ENCODE measurements at places on chromosomes 16 and 17. TPM values are rescaled to one million over a fixed set of nuclear protein-coding genes. Genes with fewer than 3 reads are reported as not detected.
A peak's percentile ranks its signal among the peaks of the same experiment; 100 is the strongest.

- peak; percentile 76 for DNase-seq
These were observed at the start of gene PLCG2 for GRCh38 chr16:81778861-81779535. Gene PLCG2 (plus strand): TSS chr16:81779291. CDS start chr16:81785990, 6,699 bp downstream.

- DNase-seq, result no peak
These were observed 129.5 kb downstream of the ANKRD11 start for GRCh38 chr16:89360760-89361435.

- no peak for DNase-seq
These were observed 4.7 kb upstream of the PRKAR1A start for GRCh38 chr17:68507576-68507975.

GRCh38 chr16:63080746-63081145 lies 1044.5 kb upstream of the CDH8 start:
- no peak for DNase-seq

- DNase-seq, result no peak
These were observed 408.7 kb downstream of the SLC39A11 start for GRCh38 chr17:72683506-72684404.

GRCh38 chr17:78781893-78782304 lies at the start of gene CYTH1:
Gene CYTH1 (minus strand): TSS chr17:78782273. CDS start chr17:78782223, 50 bp downstream.
- no peak for DNase-seq

DNA sequence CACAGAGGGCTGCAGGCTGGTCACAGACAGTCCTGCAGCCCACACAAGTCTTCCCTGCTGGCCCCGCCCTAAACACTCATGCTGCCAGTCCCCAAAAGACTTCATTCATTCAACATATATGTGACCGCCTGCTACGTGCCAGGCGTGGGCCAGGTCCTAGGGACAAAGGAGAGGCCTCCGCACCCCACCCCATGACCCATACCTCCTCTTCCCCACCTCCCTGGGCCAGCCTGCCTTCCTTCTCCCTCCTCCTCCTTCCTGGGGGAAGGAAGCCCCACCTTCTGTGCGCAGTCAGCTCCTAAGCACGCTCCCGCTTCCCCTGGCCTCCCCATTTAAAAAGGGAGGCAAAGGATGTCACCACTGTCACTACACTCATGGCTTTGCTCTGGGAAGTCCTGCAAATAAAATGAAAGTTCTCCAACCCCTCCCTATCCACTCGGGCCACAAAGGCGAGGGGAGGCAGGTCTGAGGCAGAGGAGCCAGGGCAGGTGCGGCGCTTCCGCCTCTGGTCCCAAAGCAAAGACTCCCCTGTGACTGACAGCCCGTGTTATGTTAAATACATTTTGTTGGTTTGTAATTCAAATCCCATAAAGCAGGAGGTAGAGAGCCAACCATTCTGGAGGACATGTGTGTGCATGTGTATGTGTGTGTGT lies 9.0 kb downstream of the DNAAF8 start:
- no peak for DNase-seq

GRCh38 chr16:9259914-9260608 lies 168.6 kb downstream of the HAPSTR1 start:
- DNase-seq, result no peak

DNA sequence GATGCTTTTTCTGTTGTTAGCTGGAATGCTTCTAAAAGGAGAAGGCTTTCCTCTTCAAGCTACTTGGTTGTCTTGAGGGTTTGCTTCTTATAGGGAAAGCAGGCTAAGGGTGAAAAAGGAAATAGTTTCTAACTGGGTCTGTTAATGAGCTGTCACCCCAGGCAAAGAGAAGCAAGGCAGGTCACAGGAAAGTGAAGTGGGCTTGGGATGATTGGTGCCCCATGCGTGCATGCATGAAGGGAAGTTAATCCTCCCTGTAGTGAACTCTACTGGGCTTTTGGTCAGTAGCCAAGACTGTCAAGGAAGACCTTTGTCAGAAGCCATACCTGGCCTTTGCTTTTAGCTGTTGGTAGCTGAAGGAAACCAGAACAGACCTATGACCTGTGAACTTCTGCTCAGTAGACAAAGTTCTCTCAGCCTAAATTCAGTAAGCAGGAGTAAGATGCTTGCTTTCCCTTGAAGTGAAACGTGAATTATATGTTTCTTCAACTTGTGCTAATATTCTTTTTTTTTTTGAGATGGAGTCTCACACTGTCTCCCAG lies 16.5 kb downstream of the TENT4B start:
- DNase-seq, result no peak

DNA sequence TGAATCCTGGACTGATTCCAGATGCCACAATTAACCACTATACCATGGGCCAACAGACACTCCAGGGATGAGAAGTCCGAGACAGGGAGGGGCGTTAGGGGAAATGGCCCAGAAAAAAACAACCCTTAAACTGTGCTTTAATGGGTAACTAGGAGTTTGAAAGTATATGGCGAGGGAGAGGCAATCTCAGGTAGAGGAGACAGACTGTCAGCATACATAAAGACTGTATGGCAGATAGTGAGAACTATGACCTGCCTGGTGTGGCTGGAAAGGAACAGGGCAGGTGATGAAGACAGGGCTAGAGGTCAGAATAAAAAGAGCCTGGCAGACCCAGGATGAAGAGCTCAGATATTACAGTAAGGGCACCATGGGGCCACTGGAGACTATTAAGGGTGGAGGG lies 8.1 kb downstream of the ZZEF1 start:
- no peak for DNase-seq

GRCh38 chr17:38870259-38871165 lies 654 bp downstream of the LASP1 start:
- peak; percentile 79 for DNase-seq

DNA sequence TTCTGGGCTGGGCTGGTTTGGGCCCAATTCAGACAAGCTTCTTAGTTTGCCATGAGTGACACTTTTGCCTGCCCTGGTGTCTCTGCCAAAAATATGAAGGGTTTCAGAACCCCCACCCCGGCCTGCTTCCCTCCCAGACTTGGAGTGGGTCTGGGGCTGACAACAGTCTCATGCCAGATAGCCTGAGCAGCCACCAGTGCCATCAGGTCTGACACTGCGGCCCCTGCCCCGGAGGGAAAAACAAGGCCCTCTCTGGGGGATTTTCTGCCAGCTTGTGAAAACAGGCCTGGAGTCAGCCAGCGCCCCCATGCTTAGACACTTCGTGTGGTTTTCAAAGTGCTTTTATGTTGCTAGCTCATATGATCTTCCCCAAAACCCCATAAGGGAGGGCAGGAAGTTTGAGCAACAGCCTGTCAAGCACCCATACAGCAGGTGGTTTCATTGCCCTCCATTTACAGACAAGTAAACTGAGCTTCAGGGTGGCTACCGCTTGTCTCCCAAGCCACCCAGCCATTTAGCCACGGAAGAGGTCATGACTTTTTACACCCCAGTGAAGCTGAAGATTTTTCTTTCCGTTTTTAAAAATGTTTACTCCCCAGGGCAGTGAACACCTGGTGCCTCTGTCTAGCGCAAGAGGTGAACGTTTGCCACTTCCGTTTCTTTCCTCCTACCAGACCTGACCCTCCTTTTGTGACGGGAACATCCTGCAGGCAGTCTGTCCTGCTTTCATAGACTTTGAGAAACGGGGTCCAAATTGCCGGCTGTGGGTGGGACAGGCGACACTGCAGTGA lies 300.6 kb downstream of the SEC14L1 start:
- DNase-seq, result no peak

DNA sequence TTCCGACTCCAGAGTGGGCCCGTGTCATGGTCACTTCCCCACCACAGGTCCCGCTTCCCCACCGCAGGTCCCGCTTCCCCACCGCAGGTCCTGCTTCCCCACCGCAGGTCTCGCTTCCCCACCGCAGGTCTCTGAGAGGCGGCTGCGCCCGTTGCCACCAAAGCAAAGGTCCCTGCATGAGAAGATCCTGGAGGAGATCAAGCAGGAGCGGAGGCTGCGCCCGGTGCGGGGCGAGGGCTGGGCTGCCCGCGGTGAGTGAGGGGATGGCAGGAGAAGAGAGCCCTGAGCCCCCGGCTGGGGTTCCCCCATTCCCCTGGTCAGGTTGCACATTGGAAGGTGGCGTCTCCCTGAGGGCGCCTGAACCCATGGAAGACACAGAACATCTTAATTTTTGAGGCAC lies 17.4 kb upstream of the TCF25 start:
- no peak for DNase-seq

GRCh38 chr17:265718-266117 lies 84.3 kb upstream of the DOC2B start:
- DNase-seq, result peak; percentile 33

DNA sequence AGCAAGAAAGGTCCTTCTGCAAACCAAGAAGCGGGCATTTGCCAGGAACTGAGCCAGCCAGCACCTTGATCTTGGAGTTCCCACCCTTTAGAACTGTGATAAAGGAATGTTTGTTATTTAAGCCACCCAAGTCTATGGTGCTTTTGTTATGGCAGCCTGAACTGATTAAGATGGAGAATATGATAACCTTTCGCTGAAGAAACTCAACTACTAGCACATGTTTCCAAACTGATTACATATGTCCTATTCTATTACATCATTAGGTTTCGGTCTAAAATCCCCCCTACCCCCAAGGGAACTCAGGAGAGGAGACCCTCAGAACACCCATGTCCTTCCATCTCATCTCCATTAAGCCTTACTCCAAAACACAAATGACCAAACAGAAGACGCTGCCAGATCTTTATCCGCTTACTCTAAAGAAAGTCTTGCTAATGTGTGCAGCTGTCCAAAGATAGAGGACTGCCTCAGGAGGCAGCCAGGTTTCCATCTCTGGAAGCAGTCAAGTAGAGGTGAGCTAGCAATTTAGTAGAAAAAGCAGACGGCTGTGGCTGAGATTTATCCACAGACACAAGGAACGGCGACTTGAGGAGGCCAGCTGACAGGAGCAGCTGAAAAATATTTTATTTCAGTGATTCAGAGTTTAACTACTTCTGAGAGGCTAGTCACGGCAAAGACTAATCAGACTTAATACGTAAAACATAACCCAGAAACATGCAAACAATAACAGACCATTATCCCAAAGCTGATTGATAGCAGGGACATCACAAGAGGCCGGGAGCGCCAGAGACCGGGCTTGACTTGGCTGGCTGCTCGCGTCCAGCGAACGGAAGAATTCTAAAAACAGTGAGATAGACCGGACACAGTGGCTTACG lies 611.4 kb upstream of the CDH5 start:
- DNase-seq, result no peak

DNA sequence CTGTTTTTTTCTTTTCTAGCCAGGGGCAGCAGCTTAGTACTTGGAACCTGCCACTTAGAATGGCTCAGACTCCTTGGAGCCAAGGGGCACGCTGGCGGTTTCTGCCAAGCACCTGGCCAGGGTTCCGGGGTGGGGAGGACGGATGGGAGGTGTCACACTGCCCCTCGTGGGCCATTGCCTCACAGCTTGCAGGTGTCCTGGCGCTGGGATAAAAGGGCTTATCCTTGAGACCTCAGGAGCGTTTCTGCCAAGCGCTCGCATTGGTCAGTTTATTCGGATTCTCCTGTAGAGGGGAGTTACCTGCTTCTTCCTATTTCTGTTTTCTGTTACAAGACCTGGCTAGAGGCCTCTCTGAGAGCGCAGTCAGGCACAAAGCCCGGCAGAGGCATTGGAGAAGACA lies 234.6 kb downstream of the MSI2 start:
- no peak for DNase-seq

DNA sequence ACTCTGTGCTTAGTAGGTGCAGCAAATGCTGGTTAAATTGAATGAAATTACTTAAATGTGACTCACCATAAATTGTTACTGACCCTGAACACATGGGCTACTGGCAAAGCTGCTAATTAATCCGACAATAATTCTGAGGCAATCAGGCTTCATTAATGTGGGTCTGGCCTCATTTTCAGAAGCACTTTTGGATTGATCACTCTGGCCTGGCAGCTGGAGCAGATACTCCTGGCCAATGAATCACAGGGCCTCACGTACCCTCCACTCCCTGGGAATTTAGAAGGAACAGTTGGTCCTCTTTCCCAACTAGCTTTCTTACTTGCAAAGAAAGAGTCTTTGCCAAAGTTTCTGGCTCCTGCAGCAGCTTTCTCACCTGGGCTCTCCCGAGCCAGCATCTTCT lies 162.0 kb upstream of the ZKSCAN2 start:
- no peak for DNase-seq

DNA sequence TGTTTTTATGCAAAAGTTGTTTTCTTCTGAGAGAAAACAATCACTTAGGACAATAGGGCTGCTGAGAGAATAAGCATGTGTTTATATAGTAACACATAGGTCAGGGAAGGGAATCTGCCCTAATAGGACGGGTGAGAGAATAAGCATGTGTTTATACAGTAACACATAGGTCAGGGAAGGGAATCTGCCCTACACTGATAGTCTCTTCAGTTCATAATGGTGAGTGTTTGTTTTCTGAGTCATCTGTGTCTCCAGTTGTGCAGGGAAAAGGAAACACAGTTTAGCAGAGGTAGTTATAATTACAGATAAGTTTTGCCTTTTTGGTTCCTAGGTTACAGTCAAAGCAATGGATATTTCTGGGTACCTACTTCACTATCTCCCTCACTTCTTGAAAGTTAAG lies 252.3 kb upstream of the CA10 start:
- DNase-seq, result no peak

GRCh38 chr17:2835780-2836179 lies 39.5 kb downstream of the RAP1GAP2 start:
- DNase-seq, result no peak

- DNase-seq, result no peak
These were observed 99.4 kb downstream of the SALL1 start for GRCh38 chr16:51051671-51052070.

GRCh38 chr16:11033629-11034420 lies 89.5 kb downstream of the CLEC16A start:
- DNase-seq, result no peak

- DNase-seq, result no peak
These were observed 73.1 kb downstream of the IRF8 start for GRCh38 chr16:85971902-85972638.

DNA sequence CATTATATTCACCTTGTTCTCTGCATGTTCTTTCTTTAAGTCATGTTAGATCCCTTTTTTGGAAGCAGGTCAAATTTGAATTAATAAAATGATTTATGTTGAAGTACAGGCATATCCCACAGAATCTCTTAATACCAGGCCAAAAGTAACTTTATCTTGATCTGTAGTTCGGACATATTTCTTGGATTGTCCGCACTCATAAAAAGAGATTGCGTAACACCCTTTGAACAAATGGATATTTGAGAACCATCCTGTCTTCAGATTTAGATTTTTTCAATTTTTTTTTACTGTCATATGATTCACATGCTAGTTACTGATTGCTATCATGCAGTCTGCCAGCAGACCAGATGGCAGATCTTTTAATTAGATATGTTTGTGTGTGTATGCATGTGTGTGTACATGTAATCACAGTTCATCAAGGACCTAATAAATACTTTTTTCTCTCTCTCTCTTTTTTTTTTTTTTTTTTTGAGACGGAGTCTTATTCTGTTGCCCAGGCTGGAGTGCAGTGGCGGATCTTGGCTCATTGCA lies 352.6 kb downstream of the WWOX start:
- no peak for DNase-seq

GRCh38 chr17:19010729-19011505 lies 6.4 kb upstream of the FAM83G start:
- no peak for DNase-seq

GINS2 gene
- 0.44 TPM for total RNA-seq

CXCL16 gene
- total RNA-seq, result 3.1 TPM

TMC7 gene
- total RNA-seq, result 0.69 TPM

KRT36 gene
- total RNA-seq, result not detected

PHF12 gene
- total RNA-seq, result 17.2 TPM

CD300LB gene
- total RNA-seq, result not detected

NSMCE1 gene
- 38.6 TPM for total RNA-seq

Data from left ventricle myocardium inferior (tissue), 1 donor.